ENCODE measurements at places on chromosomes 4 and X.
A peak's percentile ranks its signal among the peaks of the same experiment; 100 is the strongest.

DNA sequence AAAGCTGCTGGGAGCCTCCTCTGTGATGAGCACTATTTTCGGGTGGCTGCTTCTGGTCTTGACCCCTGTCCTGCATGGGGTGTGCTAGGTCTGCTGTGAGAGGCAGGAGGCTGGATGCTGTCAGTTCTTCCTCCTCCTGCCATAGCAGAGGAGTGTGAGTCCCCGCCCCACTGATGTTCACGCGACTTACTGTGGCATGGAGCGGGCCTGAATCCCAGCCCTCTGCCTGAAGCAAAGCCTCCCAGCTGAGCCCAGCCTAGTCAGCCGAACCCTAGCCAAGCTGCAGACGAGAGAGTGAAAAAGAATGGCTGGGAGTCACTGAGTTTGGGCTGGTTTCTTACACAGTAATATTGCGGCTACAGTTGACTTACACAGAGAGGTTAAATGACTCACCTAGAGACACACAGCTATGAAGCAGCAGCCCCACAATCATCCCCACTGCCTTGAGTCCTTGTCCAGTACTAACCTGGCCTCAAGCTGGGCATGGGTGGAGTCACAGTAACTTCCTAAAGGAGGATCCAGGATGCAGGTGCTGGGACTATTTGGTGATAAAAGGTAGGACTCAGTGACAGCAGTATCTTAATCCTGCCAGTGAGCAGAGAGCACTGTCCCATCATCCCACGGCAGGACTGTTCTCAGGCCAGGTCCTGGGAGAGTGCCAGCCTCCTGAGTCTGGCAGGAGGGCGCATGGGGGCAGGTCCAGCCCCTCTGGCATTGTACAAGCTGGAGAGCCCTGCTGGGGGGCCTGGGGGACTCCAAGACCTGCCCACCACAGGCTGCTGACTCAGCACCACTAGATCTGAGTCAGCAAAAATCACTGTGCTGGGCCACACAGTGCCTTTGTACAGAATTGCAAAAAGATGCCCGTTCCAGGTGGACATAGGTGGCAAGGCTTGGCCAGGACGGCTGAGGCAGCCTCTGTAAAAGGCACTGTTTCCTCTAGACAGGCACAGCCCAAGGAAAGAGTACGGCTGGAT is 60.4 kb upstream of the CRMP1 start:
- DNase-seq, result no peak

- DNase-seq, result no peak
Observed at GRCh38 chrX:7985568-7985967, 58.4 kb upstream of the PNPLA4 start.

DNA sequence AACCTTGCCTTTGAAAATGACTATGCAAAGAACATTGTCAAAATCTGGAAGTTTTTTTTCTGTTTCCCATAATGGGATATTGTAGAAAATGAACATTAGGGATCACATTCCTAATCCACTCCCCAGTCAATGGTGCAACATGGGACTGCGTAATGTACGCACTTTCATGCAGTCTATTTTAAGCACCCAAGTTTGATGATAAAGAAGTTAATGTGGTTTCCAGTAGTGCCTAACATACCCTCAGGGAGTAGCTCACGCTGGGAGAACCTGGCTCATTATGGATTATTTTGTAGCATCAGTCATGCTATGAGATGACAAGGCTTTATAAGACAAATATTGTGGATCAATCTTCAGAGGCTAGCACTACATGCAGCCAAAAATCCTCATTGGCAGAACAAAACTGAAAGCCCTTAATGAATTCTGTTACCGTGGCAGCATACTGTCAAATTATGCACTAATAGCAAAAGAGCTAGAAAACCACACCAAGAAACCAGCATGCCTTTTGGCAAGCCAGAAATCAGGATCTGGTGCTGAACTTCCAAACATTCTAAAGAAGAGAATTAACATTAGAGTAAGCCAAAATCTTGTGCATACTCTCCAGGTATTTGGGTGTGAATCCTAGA is 1392.8 kb upstream of the TENM3 start:
- no peak for DNase-seq

GRCh38 chr4:72919464-72919863 is 150.1 kb downstream of the COX18 start:
- no peak for DNase-seq

DNA sequence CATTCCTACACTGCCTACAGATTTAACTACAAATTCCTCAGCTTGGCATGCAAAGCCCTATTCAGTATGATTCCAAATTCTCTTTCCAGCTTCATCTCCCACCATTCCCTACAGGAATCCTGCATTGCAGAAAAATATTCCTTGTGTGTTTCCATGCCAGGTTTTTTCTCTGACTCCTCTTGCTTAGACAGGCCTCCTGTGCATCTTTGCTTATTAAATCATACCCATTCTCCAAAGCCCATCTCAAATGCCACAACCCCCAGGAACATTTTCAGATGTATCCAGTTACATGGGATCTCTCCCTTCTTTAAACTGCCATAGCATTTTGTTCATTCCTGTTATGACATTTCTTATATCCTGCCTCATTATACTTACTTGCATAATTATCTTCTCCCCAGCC is 106.4 kb upstream of the GRIA3 start:
- DNase-seq, result no peak

DNA sequence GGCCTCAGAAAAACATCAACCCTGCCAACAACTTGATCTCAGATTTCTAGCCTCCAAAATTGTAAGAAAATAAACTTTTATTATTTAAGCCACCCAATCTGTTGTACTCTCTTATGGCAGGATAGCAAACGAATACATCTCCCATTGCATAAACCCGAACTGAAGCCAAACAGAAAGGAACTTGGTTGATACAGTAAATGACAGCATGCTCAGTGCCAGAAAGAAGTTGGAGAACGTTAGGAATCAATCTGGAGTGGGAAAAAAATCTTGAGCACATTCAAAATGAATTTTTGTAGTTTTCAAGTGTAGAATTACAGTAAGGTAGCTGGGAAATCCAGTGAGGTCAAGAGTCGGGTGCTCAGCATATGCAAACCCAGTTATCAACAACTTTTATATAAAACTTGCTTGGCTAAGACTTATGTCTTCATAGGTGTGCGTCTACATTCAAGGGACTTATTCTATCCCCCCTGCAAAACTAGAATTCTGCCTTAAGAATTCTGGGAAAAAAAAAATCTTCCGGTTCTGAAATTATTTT is 157.5 kb upstream of the ANKRD50 start:
- DNase-seq, result no peak

DNA sequence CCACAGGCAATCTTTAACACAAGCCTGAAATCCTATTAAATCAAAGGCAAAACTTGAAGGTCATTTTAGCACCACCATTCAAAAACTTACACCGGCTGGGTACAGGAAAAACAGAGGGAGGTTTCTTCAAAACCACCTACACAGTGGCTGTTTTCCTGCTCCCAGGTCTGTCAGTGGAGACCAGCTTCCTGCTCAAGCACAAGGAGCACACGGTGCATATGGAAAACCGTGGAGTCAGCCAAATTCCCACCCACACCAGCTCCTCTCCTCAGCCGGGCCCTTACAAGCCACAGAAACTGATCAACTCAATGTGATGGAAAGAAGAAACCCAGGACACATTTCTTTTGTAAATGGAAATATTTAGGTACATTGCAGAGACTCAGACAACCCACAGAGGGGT is 14.3 kb upstream of the FAM241A start:
- DNase-seq, result no peak

GRCh38 chr4:11427121-11427996 is 1.3 kb downstream of the HS3ST1 start:
- no peak for DNase-seq

GRCh38 chr4:43103048-43103447 is 210.5 kb downstream of the GRXCR1 start:
- no peak for DNase-seq

DNA sequence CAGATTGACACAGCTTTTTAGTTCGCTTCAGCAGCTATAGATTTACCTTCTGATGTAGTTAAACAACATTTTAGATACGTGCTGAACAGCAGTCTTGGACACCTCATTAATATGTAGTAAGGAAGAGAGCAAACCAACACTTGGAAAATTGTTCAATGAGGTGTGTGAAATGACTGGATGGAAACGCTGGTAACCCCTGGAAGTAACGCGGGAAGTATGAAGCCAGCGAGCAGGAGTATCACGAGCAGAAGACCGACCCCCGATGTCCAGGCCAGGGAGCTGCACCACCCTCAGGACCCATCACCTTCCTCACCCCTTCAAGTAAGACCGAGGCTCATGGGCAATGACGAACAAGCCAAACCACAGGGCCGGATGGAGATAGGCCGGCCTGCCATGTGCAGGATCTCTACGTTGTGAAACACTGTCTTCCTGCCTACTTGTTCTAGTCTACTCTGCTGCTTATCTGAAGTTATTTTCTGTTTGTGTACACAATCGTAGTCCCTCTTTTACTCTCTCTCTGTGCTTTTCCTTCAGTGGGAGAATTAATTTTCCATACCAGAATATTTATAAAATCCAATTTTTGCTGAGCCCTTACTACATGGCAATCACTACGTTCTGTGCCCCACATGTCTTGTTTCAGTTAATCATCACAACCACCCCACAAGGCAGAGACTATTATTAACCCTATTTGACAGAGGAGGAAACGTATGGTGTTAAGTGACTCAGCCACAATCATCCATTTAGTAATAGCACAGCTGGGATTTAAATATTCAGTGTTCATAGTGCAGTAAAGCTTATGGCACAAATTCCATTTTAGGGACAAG is 221.7 kb downstream of the APBB2 start:
- peak; percentile 60 for DNase-seq

DNA sequence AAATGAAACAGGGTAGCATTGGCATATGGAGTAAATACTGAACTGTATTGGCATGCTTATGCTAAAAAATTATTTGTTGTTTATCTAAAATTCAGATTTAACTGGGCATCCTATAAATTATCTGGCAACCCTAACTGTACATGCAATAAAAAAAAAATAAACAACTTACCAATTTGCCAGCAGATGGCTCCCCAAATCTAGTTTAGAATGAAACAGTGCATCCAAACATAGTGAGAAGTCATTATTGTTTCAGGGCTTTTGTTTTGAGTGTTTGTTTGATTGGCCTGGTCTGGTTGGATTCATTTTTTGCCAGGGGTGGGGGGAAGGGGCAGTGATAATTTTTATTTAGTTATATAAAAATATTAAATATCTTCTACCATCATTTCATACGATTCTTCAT is 12.8 kb upstream of the NSUN7 start:
- DNase-seq, result no peak

DNA sequence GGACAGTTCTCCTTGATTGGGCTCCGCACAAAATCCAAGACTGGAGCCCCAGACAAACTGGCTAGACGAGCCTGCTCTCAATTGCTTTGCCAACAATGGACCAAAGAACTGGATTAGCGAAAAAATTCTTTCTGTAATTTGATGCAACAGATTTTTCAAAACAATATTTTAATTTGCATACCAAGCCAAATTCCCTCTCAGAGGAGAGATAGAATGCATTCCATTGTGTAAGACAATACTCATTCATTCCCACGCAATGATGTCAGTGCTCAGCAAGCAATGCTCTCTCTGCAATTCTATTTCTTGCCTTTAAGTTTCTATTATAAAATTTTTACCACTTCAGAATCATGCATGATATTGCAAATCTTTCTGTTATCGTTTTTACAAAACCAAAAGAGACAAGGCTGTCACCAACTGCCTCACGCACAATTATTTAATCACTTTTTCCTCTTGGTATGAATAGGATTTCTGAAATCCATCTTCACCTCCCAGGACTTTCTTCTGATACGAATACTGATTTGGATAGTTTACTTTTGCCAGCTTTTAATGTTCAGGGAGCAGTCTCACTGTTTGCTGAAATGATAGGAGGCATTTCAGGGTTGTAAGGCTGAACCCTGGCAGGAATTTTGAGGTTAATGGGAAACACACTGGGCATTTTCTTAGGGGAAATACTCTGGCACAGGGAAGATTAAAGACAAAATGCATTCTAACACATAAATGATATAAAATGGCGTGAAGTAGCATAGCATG is 46.1 kb upstream of the HCCS start:
- peak; percentile 40 for DNase-seq

GRCh38 chrX:9899640-9900111 is 67.5 kb upstream of the CLDN34 start:
- peak; percentile 51 for DNase-seq

DNA sequence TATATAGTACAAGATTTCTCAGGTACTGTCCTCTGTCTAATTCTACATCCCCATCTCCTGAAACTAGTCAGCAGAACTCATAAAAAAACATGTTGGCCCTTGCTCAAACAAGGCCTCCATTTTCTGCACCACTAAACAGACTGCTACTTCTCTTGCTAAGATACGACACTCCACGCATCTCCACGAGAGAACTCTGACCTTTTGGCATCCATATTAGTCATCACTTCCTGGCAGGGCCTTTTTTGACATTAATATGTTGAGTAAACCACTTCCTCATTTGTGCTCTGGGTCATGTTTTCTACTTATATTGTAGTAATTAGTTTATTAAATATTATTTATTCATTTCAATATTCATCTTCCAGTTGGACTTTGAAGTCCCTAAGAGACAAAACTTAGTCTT is 65.6 kb downstream of the DCAF8L1 start:
- no peak for DNase-seq

DNA sequence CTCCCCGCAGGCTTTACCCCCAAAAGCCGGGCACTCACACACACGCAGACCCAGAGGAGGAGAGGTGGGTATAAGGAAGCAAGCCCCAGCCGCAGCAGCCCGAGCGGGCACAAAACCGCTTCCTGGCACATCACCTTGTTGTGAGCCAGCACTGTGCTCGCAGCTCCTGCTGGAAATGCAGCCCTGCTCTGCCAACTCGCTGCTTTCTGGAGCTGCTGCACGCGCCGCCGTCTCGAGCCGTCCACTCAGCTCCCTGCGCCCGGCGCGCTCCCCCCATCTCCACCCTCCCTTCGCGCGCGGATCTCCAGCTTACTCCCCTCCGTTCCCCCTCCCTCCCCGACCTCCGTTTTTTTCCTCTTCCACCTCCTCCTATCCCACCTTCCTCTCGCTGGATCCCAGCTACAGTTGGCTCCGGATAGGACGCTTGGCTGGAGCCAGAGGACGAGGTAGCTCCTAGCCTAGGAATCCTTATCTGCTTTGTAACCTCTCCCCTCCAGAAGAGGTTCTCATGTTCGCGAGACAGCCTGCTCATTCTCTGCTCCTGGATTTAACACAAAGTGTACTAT is at the start of gene SPOCK3:
TSS of gene SPOCK3 (minus strand) at position 179 of the 566 bp plus-strand sequence.
- no peak for DNase-seq

GRCh38 chr4:76806346-76806745 is 91.6 kb downstream of the SOWAHB start:
- DNase-seq, result no peak

DNA sequence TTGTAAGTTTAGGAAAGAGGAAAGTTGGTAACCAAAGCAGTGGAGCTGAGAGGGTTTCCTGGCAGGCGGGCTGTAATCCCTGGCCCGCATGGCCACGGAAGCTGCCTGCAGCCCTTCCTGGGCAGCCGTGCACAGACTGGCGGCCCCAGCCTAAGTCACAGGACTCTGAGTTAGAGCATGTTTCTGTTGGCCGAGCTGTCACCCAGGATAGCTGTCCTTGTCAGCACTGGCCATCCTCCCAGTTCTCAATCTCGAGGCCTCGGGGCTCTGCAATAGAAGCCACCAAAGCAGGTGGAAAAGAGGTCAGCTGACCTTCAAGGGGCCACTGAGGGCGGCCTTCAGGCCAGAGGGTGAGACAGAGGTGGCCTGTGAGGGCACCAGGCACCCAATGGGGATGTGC is 20.5 kb downstream of the PNMA6E start:
- no peak for DNase-seq

- no peak for DNase-seq
Observed at GRCh38 chr4:138406876-138407275, 164.7 kb upstream of the SLC7A11 start.

GRCh38 chrX:96480081-96480480 is 204.6 kb upstream of the DIAPH2 start:
- DNase-seq, result peak; percentile 18

Measured in non-pigmented ciliary epithelial cell (primary cell).